ENCODE measurements at places on chromosomes 5 and 9.

DNA sequence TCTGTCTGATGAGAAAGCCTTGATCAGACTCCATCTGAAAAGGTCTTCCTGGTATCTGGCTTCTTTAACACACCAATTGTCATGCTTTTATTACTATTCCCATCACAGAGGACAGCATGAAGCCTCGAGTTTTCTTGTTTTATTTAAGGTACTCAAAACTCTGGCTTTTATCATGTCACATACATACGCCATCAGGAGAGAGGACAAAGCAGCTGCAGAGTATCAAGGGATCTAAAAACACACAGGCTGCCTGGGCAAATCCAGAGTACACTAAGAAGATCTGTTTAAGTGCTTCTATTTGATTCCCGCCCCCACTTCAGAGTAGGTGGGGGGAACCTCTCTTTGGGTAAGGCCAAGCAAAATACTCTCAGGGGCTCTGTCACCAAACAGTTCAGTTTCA lies 277.2 kb downstream of the SPOCK1 start:
- no peak for DNase-seq

DNA sequence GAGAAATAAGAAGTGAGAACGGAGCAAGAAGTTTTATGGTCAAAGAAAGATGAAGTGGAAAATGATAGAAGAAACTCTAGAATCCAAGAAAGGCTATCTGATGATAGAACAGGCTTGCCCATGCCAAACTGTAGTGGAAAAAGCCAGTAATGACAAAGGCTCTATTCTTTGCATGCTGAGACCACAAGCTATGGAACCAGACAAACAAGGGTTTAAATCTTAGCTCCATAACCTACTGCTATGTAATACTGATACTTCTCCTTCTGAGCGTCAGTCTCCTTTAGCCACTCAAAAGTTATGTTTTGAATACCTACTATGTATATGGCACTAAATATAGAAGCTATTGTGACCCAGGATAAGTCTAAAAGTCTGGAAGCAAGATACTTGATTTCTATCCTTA lies 51.2 kb upstream of the TRIM32 start:
- peak; percentile 15 for DNase-seq

DNA sequence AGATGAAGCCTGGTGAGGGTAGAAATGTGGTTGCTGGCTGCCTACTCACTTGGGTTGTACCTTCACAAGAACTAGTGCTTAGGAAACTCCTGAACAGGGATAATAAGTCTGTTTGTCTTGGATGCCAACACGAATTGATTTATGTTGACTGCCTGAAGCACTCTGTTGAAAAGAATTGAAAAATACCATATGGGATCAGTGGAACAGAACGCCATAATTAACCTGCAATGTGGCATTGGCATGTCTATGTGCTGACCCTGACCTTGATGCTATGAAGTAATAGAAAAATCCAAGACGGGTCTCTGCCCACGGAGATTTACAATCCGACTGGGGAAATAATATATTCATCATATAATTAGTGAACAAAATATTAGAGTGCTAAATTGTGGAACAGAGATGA lies 10.5 kb downstream of the LIX1 start:
- DNase-seq: no peak

- DNase-seq: no peak
These were observed 6.3 kb downstream of the PCDH1 start for GRCh38 chr5:141871870-141872269.

DNA sequence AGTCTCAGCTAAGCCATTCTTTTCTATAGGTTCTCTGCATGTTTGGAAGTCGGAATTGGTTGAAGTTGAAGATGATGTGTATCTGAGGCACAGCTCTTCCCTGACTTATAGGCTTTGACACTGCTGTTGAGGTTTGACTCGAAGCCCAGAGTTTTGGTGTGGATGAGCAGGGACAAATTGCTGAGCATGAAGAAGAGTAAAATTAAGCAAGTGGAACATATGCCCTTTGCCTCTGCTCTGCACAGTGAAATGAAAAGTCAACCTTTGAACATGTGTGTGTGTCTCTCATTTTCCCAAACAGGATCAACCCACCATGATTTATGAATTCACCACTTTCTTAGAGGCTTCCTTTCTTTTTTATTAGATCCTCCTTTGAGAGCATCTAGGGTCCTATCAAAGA lies 8.5 kb downstream of the HMHB1 start:
- no peak for DNase-seq

DNA sequence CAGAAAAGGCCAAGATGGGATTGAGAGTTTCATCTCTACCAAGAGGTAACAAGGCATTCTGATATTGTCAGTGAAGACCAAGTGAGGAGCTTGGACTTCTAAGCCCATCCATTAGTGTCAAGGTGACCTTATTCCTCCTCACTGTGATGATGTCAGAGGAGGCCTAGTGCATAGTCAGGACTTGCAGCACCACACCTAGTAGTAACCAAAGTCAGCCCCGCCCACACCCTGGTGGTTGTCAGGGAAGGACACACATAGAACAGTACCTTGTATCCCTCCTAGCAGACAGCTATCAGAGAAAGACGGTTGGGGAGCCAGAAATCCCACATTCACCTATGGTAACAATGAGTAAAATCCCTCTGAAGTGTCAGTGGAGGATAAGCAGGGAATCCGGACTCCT lies 111.7 kb downstream of the AP3B1 start:
- DNase-seq: peak; percentile 6

DNA sequence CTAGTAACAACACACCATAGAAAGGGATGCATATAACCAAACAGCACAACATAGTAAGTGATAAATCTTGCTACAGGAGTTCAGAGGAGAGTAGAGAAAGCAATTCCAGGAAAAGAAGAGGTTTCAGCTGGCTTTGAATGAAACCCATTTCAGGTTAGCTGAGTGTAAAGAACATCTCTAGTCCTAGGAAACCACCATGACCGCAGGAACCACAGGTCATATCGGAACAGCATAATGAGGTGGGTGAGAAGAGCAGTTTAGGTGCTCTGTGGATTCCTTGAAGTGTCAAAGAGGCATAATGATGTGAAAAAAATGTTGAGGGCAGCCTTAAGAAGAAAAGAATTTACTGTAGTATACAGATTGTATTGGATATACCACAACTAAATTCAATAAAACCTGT lies 507.5 kb downstream of the MTRR start:
- peak; percentile 41 for DNase-seq

DNA sequence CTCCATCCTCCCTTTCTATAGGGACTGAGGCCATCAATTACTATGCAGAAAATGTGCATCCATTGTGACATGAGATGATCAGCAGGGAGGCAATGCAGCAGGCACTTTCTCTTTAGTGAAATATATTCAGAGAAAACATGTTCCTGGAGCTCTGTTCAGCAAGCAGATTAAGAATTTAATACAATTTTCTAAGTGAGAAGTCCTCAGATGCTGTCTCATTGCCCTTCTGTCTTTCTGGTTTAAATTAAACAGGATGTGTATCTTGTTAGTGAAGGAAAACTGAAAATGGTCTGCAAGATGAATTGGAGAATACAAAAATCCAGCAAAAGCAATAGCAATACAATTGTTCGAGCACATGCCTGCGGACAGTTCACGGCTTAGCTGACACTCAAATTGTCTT lies 445.8 kb upstream of the RIOK2 start:
- no peak for DNase-seq

- DNase-seq: no peak
These were observed at the start of gene TMEM215 for GRCh38 chr9:32783168-32783891. TSS of gene TMEM215 (plus strand) at chr9:32783540. CDS start at chr9:32784184, 644 bp downstream.

DNA sequence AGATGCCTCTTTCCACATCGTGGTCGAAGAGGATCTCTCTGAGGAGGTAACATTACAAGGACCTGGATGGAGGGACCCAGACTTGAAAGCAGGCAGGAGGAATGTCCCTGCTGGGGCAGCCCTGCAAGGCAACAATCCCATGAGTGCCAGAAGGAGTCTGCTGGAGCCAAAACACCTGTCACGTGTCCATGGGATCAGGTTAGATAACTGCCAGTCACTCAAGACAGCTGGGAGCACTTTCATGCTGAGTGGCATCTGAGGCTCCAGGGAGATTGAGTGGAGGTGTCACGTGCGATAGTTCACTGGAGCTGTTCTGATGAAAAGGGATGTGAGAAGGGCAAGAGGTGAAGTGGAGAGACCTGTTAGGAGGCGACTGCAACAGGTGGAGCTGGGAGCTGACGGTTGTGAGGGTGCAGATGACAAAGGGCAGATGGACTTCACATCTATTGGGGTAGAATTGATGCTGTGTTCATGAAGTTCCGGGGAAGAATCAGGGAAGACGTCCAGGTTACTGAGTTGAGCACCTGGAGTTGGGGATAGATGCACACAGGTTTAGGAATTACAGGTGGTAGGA lies 68.4 kb downstream of the ICE1 start:
- no peak for DNase-seq

- no peak for DNase-seq
These were observed 195.1 kb upstream of the CDKN2B start for GRCh38 chr9:22204240-22204639.

- DNase-seq: peak; percentile 38
These were observed 26.1 kb upstream of the SEC16A start for GRCh38 chr9:136508729-136509500.

All from activated CD4-positive, alpha-beta T cell treated with anti-CD3 and anti-CD28 coated beads, Interleukin-10, Interleukin-2, amounts not matched to agents 100 ng/mL and 50 ng/mL, durations not matched to agents 16 hours and 8 hours (primary cell).